Naive thymus-derived CD4-positive, alpha-beta T cell (primary cell): ENCODE measurements at places on chromosomes 1 and 21.

- no peak for DNase-seq
These were observed 56.9 kb downstream of the SLC45A1 start for GRCh38 chr1:8374812-8375211.

DNA sequence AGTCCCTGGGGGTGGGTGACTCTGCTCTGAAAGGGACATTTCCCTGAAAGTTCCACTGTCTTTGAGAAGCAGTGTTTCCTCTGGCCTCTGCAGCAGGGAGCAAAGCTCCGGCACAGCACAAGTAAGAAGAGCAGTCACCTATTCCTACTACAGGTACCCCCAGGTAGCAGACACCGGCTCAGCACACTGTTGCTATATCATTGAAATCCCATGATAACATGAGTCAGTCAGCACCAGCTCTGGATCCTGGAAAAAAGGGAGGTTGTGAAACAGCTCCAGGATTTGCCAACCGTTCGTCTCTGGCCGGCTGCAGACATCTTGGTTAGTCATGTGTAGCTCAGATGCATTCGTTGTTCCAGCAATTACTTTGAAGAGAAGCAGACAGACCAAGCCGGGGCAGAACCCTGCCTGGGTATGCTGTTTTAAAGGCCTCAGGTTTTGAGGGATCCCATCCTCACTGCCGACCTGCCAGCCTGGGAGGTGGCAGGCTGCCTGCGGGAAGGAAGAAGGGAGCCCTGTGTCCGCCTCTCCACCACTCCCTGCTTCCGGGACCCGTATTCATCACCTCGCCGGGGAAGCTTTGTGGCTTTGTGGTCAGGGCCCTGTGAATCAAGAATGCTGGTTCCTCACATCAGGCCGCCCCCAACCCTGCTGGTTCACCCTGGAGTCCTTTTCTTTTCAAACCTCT lies 139.2 kb downstream of the CLIC6 start:
- DNase-seq, result no peak

DNA sequence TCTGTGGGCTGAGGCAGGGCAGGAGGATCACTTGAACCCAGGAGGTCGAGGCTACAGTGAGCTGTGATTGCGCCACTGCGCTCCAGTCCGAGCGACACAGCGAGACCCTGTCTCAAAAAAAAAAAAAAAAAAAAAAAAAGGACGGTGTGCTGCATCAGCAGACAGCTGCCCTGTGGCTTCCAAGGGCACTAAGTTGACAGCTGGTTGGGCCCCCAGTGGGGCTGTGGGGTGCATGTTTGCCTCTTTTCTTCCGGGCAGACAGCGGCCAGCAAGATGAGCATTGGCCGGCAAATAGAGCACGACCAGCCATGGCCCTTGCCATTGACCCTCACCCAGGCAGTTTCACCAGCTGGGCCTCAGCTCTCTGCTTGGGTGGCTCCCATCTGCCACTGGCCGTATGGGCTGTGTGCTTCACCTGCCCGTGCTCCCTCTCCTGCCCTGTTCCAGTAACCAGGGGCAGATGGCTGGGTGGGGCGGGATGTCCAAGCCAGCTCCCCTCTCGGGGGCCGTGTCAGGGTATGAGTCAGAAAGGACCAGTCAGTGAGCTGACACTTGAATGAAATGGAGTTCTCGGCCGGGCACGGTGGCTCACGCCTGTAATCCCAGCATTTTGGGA lies 12.3 kb upstream of the SLC25A34 start:
- DNase-seq, result no peak

DNA sequence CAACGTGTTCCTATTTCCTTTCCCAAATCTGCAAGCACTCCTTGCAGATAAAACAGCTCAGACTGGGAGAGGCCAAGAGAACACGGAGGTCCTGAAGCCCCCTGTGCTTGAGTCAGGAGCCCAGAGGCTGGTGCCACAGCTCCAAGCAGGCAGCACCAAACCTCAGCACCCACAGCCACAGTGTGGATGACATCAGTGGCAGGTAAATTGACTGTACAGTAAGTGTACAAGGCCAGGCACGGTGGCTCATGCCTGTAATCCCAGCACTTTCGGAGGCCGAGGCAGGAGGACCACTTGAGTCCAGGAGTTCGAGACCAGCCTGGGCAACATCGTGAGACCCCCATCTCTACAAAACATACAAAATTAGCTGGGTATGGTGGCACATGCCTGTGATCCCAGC lies 1.9 kb upstream of the COL6A1 start:
- DNase-seq, result no peak
